ENCODE measurements at places on chromosomes 12 and 14.
A peak's percentile ranks its signal among the peaks of the same experiment; 100 is the strongest.

DNA sequence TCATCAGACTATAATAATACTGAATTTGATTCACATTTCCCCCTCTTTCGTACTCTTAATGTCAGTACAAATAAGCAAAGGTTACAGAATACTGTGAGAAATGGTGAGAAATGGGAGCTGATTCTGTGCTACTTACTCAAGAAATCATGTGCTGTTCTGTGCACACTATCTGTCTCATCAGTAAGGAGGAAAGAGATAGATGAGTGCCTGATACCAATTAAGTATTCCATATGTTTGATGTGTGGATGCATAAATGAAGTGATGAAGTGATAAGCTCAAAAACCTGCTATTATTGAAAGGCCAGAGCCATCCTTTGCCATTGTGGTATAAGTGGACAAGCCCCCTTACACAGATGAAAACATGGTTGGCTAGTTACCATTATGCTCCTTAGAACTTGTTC is 127.7 kb downstream of the PDE3A start:
- DNase-seq = no peak

GRCh38 chr12:114403011-114403689 is 2.8 kb downstream of the TBX5 start:
- no peak for DNase-seq

DNA sequence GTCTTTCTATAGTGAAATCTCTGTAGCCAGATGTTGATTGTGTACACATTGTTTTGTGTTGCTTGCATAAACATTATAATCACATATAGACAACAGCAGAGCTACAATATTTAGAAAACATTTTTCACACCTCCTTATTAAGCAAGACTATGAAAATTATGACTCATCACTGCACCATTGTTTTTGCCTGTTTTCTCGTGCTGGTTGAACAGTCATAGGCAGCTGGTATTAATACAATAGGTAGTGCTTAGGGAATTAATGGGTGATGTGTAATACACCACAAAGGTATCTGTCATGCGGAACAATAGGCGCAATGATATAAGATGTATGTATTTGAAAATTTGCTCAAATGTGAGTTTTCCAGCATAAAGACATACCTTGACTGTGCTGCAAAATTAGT is 449.3 kb downstream of the FOXG1 start:
- DNase-seq = peak; percentile 80

DNA sequence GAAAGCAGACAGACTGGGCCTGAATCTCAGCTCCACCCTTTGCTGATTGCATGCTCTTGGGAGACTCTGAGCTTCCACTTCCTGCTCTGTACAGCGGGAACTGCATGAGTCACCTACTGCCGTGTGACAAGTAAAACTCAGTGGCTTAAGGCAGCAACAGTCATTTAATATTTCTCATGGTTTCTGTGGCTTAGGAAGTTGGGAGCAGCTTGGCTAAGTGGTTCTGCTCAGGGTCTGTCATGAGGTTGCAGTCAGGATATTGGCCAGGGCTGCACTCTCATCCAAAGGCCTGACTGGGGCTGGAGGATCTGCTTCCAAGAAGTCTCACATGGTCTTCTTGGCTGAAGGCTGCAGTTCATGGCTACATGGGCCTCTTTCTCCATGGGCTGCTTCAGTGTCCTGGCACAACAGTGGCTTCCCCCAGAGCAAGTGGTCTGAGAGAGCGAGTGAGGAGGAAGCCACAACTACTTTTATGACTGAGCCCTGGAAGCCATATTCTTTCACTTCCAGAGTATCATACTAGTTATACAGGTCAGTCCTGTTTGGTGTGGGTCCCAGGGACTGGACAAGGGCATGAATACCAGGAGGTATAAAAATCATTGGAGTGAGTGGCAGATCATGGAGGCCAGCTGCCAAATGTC is 49.7 kb downstream of the FAM222A start:
- DNase-seq = no peak

GRCh38 chr14:73738518-73739173 is 24.5 kb upstream of the PNMA1 start:
- no peak for DNase-seq

GRCh38 chr12:93608313-93608712 is 35.8 kb downstream of the SOCS2 start:
- no peak for DNase-seq

DNA sequence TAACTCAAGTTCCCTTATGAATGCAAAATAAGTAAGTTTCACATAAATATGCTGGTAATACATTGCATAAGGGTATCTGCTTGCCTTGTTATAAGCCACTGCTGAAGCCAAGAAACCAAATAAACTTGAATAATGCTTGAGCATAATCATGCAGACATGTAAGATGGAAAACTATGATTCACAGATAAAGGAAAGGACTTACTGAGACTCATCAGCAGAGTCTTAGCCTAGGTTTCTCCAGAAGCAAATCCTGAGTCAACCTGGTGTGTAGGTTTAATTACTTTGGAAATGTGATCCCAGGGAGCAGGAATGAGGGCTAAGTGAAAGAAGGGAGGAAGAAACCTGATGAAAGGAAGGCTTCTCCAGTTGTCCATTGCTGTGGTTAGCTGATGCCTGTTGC is 107.7 kb upstream of the BTG1 start:
- no peak for DNase-seq

DNA sequence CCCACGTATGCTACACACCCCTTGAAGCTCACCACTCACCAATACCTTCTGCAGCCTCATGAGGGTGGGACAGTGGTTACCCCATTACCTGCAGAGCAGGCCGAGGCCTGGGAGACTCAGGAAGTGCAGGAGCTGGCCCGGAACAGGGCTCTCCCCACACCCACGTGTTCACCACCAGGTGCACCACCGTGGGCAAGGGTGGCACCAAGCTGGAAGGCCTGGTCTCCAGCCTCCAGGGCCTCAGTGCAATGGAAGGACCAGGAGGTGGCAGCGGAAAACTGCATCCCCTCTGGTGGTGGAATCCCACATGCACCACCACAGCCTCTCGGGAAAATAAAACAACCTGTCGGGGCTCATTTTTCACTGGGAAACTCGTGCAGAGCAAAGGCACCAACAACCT is 36.4 kb downstream of the ITPK1 start:
- DNase-seq = no peak

GRCh38 chr12:31118347-31119191 is 44.9 kb downstream of the DDX11 start:
- DNase-seq = no peak

GRCh38 chr14:67140556-67140955 is 48.7 kb upstream of the GARIN2 start:
- DNase-seq = no peak

- no peak for DNase-seq
These were observed 229.2 kb downstream of the ALX1 start for GRCh38 chr12:85509081-85509856.

DNA sequence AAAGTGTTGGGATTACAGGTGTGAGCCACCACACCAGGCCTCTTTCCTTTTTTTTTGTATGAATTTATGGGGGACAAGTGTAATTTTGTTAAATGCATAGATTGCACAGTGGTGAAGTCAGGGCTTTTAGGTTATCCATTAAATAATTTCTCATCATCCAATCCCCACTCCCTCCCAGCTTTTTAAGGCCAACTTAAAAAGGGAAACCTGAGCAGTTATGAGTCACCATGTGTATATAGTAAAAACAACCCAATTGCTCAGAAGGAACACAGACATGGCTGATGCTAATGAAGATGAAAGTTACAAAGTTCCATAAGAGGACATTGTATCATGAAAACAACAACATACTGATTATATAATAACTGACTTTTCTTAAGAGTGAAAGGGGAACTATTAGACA is 25.6 kb upstream of the ARID2 start:
- DNase-seq = no peak

DNA sequence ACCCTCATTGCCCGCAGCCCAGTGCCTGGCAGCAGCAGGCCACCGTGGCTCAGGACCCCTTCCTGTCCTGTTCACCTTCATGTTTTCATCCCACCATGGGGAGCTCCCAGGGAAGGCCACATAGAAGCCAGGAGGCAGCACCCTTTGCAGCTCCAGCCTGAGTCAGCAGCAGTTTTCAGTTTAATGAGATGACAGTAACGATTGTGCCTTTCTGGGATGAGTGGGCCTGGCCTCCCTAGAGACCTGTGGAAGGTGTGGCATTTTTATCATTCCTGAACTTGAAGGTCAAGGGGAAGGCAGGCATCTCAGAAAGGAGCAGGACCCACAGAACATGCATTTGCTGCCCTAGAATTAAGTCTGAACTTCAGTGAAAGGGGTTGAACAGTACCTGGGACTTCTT is 532.8 kb downstream of the FUT8 start:
- DNase-seq = no peak

- no peak for DNase-seq
These were observed 16.1 kb downstream of the ERP29 start for GRCh38 chr12:112029301-112029700.

DNA sequence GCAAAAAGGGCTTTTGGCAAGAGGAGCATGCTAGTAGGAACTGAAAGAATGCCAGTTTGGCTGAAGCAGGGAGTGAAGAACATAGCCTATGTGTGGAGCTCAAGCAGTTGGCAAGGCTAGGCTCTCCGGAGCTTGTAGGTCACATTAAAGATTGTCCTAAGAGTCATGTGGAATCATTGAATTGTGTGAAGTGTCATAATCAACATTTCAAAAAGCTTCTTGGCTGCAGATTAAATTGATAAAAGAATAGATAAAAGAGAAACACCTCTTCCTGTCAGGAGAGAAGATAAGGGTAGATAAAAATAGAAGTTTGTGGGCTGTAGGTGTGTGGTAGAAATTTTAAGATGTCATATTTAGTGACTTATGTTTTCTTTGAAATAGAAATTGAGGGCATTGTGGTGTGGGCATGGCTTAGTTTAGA is 36.1 kb downstream of the CPSF6 start:
- no peak for DNase-seq

DNA sequence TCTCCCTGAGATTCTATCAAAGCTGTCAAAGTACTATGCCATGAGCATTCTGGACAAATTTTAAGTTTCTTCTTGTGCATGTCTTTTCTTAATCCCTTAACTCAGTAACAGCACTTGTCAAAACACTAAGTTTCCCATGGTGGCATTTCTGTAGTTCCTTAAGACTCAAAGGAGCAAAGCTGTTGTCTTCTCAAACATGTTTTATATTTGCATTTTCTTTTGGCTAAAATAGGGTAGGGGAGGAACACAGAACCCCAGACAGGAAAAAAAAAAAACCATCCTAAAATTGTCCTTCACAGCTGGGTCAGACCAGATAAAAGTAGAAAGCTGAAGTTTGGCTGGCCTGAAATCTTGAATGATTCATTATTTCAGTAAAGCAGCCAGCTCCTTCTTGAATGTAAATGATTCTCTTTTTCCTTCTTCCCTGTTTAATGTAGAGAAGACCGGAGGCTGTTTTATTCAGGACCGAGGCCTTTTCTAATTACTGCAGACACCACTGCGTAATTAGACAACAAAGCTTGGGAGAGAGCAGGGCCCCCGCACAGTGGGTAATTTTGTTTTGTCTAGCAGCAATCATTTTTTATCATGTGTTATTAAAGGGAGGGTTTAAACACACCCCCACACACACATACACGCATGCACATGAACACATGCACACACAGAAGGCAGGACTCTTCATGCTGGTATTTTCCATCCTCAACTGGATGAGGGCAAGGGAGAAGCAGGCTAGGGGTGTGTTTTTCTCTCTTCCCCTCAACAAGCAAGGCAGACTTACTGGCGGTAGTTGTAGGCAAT is 51.0 kb downstream of the PAH start:
- peak; percentile 13 for DNase-seq

GRCh38 chr14:102727336-102728095 is 49.7 kb upstream of the TRAF3 start:
- no peak for DNase-seq

DNA sequence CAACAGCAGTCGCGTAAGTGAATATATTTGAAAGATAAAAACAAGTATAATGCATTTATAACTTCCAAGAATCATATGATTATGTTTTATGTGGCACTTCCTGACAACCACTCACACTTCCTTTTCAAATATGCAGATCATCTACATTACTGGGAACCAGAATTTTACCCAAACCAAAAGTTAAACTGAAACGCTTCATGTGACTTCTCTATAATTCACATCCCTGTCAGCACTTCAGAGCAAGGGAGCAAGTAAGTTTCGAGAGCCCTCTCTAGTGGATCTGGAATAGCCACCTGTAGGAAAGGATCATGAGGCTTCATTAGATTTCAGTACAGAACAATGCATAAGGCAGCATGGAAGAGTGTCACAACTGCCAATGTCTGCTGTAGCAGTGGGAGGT is 13.7 kb upstream of the ALX1 start:
- DNase-seq = no peak

- DNase-seq = no peak
These were observed 262.0 kb upstream of the G2E3 start for GRCh38 chr14:30296931-30297405.

DNA sequence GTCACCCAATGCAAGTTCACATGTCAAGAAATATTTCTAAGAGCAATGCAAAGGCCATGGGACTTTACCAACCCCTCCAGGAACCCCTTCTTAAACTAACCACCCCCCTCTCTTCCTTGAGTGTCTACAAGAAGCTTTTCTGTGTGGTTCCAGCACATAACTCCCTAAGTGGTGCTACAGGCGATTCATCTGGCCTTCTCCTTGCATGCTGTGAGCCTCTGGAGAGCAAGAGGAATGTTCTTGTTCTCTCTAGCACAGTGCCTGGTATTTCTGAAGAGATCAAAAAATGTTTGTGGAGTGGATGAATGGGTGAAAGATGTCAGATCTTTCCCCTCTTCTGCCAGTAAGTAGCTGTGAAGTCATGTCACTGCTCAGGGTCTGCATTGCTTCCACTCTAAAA is 5.9 kb upstream of the RNASE12 start:
- DNase-seq = no peak

DNA sequence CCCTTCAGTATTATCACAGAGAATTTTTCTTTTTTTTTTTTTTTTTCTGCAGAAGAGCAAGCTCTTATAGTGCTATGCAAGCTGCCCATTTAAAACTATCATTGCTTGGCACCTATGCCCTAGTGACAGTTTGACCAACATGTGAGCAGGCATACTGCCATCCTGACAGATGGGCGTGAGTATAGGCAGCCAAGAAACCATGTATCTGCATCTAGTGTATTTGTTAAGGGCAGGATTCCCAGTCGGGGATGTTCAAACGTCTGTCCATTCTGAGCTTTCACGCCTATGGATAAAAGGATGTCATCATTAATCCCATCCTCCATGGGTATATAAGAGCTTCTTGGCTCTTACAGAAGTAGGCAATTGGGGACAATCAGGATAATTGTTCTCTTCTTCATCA is 8.8 kb downstream of the VRK1 start:
- DNase-seq = peak; percentile 36

DNA sequence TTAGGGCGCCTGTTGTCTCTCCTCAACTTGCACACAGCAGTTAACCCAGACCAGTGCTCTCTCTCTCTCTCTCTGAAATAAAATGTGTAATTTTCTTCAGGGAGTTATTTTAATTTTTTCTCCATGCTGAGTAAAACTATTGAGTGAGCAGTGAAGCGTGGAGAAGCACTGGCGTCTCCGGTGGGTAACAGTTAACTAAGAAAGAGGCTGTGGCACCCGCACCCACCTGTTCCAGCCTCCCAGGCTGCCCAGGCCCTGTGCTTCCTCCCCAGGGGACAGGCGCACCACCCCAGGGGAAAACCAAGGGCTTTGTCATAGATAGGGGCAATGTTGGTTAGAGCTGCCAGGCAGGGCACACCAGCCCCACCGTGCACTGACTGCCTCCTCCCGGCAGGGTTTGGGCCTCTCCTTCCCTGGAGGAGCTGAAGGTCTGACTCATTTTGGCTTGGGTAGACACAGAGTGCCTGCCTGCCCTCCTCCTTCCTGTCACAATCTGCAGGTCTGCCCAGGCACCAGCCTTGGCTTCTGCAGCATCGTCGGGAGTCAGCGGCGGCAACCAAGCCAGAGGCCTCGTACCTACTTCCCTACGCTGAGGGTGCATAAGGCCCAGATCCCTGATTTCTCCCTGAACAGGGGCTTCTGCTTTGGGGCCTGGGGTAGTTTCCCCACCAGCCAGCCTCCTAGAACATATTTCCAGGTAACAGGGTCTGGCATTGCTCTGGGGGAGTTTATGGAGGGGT is 3.9 kb downstream of the HOXC5 start:
- DNase-seq = no peak

All from NCI-H2081 (cell line).